GM12892 (cell line): ENCODE measurements at places on chromosomes 4 and X.

DNA sequence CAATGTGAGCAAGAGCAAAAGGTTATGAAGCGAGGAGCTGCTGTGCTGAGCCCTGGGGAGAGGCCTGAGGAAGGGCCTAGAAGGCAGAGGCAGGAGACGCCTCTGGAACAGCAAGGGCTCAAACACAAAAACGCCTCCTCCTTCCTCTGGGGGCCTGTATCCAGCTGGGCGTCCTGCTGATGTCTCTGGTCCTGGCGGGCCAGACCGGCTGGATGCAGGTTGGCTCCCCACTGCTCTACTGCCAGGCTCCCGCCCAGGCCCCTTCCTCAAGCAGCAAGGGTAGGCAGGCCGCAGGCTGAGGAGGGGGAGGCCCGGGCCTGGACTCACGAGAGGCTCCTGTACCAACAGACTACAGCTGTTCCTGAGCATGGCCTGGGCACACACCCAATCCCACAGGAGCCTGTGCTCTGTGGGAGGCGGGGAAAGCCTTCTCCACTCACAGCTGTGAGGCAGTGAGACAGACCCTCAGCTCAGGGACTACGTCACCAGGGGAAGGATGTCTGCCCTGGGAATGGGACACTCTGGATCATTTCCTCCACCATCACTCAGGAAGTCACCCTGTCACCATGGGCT, 2.3 kb downstream of the HAUS7 start:
- no peak for DNase-seq

GRCh38 chrX:136635235-136635634, 12.7 kb upstream of the CD40LG start:
- no peak for DNase-seq

- no peak for DNase-seq
Observed at GRCh38 chr4:109009909-109010308, 247.1 kb upstream of the ETNPPL start.

- no peak for DNase-seq
Observed at GRCh38 chr4:165779950-165780670, 92.9 kb upstream of the TLL1 start.

- DNase-seq: no peak
Observed at GRCh38 chrX:70324326-70324725, 34.4 kb downstream of the KIF4A start.

- no peak for DNase-seq
Observed at GRCh38 chrX:141405853-141406492, 163.7 kb upstream of the SPANXC start.

- no peak for DNase-seq
Observed at GRCh38 chr4:175290401-175290800, 372.2 kb downstream of the ADAM29 start.

DNA sequence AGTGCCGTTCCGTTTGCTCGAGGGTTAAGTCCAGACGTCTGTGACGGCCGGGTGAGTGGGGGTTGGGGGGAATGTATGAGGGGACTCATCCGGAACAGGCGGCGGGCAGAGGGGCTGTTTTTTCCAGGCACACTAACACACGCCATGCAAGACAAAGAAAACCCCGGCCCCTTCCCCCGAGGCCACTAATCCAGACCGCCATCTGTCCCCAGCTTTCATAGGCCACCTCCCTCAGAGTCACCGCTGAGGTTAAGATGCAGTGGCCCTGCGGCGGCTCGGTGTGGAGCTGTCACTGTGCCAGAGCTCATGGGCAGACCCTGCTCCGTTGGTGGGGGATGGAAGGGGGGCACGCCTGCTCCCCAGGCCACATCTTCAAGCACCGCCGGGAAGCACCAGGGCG, 34.1 kb downstream of the SORCS2 start:
- no peak for DNase-seq

DNA sequence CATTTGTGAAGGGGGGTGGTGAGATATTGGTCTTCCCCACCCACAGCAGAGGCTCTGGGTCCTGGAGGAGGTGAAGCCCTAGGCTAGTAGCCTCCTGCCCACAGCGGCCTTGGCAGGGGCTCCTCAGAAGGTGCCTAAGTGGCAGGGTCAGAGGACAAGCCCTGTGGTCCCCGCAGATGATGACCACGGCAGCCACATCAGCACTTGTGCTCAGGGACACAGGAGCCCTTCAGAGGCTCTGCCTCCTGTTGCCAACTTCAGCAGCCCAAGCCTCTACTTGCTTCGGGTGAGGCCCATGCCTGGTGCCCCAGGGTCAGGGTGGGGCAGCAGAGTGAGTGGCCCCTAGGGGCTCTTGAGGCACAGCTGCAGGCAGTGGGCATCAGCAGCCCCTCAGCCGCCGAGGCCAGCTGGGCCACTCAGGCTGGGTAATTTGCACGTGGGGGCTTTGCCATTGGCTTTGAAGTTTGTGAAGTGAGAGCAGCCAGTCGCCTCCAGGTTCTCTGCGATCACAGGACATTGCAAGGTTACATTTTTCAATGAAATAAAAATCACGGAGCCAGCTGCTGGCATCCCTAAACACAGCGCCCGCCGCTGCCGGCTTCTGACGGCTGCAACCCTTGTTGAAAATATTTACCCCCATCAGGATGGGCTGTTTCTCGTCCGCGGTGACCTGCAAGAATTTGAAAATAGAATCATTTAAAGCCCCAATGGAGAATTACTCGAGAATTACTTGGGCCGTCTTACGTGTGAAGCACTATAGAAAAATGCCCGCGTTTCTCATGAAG, 108.5 kb downstream of the HMX1 start:
- no peak for DNase-seq

DNA sequence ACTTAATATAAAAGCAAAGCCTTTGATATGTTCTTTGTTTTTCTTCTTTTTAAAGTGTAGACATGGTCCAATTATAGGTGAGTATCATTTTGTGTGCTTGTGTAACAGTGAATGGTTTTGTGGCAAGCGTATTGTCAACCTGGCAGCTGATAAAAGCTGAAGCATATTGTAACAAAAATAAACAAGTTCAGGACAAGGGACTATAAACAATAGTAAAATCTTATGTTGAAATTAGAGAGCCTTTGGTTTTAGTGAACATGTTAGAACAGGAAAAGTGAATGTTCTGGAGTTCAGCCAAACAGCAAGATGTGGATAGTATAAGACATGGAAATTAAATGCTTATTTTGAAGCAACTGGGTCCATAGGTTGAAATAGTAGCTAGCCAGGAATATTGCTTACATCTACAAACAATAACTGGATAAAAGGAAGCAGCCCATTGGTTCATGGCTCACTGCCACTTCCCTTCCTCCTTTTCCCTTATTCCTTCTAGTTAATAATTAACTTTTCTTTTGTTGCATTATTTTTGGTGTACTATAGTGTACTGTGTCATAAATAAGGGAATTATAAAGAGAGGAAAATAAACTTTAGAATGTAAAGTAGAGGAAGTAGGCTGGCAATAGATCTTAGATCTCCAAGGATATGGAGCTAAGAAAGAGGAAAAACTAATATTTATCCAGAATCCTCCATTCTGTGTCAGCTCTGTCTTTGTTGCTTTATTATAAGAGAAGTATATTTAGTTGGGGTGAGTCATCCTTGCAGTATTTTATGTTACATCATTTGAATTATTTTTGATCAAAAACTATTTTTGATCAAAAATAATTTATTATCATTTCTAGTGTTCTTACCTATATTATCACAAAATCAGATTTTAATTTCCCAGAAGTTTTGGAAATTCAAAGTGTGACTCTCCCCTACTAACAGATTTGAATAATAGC, 65.6 kb downstream of the MRPL1 start:
- DNase-seq: no peak
